ENCODE measurements at places on chromosomes 1 and 21. TPM values are rescaled to one million over a fixed set of nuclear protein-coding genes. Genes with fewer than 3 reads are reported as not detected.

DNA sequence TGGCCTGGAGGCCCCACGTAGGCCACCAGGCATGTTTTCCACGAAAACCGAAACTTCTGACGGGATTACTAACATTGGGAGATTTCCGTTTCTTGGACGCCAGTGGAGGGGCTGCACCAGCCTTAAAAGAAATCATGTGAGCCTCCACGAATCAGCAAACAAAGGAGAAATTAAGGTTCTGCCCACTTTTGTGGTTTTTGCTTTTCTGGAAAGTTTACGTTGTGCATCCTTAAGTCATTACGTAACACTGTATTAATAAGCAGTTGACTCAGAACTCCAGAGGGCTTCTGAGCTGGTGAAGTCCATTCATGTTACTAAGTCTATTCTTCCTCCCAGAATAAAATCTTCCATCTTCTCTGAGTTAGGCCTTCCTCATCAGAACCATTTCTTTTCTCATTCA lies 168.5 kb downstream of the PSMG1 start:
- no peaks in the 10 kb centered on the region for H3K36me3 ChIP-seq
- peaks cover 3% of the 10 kb centered on the region for H3K27me3 ChIP-seq
- H3K27ac ChIP-seq: no peak overlapping the region
- no peak overlapping the region for H3K4me3 ChIP-seq

GRCh38 chr21:41816583-41817165 lies 49.8 kb upstream of the RIPK4 start:
- H3K27me3 ChIP-seq: no peaks in the 10 kb centered on the region
- no peak overlapping the region for H3K4me3 ChIP-seq
- no peak overlapping the region for H3K27ac ChIP-seq
- peak; percentile 65 for DNase-seq
- H3K4me1 ChIP-seq: peaks cover 3% of the 10 kb centered on the region
- H3K36me3 ChIP-seq: no peaks in the 10 kb centered on the region

DNA sequence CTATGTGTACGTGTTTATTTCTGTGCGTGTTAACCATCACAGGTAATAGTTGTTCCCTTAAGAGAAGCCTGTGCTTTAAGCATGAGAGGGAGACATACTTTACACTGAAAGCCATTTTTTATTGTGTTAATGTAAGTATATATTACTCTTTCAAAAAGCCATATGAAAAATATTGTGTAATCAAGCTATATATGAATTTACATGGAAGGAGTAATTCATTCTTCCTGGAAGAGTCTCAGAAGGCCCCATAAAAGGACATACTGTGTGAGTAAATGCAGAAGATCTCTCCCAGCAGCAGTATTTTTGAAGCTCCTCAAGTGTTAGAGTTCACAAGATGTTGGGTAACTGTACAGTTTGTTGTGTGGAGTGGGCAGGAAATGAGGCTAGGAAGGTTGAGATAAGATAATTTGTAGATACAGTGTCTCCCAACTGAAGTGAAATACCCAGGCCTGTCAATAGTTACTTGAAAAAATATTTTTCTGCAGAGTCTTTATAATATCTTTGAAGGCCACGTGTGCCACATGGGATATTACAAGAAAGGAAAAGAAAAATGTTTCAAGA lies 138.3 kb downstream of the PTGER3 start:
- H3K36me3 ChIP-seq: no peaks in the 10 kb centered on the region
- no peak for DNase-seq
- H3K4me1 ChIP-seq: peaks cover 7% of the 10 kb centered on the region
- H3K27me3 ChIP-seq: no peaks in the 10 kb centered on the region
- peak overlapping the region; percentile 51 for H3K27ac ChIP-seq
- H3K4me3 ChIP-seq: no peak overlapping the region

GRCh38 chr1:168360151-168361021 lies 79.7 kb downstream of the TBX19 start:
- peaks cover 9% of the 10 kb centered on the region for H3K27me3 ChIP-seq
- no peak overlapping the region for H3K27ac ChIP-seq
- peaks cover 42% of the 10 kb centered on the region for H3K4me1 ChIP-seq
- peak; percentile 32 for DNase-seq
- no peak overlapping the region for H3K4me3 ChIP-seq

- peak; percentile 41 for DNase-seq
- H3K27ac ChIP-seq: peak overlapping the region; percentile 63
- peaks cover 26% of the 10 kb centered on the region for H3K4me1 ChIP-seq
- H3K36me3 ChIP-seq: peaks cover 27% of the 10 kb centered on the region
- H3K27me3 ChIP-seq: no peaks in the 10 kb centered on the region
- no peak overlapping the region for H3K4me3 ChIP-seq
Observed at GRCh38 chr1:243598433-243598832, 251.6 kb downstream of the AKT3 start.

DNA sequence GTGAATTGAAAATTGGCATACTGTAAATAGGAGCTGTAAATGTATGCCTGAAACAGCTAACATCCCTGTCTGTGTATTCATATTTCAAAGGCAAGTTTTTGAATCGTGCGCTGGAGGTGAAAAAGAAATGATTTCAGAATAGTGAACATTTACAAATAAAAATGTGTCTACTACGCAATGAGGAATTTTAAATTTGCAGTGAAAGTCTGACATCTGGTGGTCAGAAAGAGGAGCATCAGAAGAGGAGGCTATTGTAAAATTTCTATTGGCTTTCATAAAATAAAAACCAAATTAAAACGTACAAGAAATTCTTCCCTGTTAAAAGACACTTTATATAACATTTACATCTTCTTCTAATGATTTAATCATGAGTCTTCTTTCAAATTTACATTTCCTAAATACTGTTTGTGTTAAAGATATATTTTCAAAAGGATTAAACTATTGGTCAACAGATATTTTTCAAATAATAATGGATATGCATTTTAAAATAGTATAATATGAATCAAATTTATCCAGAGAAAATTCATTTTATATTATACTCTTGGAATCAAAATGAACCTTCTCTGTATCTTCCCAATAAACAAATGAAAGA lies 113.7 kb upstream of the RRP15 start:
- DNase-seq: no peak
- H3K27me3 ChIP-seq: peaks cover 19% of the 10 kb centered on the region
- H3K4me1 ChIP-seq: no peaks in the 10 kb centered on the region
- no peaks in the 10 kb centered on the region for H3K36me3 ChIP-seq

DNA sequence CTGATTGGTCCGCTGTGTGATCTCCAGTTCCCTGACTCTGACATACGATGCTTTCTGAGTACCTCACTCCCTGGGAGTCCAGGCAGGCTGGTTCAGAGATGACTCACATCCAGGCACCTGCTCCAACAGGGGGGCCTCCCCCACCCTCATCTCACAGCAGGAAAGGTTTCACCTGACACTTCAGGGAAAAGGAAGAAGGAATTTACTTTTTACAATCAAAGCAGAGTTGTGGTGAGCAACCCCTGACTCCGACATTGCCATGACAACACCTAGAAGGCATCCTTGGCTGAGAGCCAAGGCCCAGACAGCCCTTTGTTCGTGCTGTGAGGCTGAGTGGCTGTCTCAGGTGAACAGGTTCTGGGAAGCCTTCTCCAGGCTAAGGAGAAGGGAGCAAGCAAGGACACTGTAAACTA lies 164.6 kb upstream of the GJB5 start:
- no peak for DNase-seq
- no peak overlapping the region for H3K27ac ChIP-seq
- H3K36me3 ChIP-seq: no peaks in the 10 kb centered on the region
- H3K4me1 ChIP-seq: no peaks in the 10 kb centered on the region
- no peaks in the 10 kb centered on the region for H3K27me3 ChIP-seq

DNA sequence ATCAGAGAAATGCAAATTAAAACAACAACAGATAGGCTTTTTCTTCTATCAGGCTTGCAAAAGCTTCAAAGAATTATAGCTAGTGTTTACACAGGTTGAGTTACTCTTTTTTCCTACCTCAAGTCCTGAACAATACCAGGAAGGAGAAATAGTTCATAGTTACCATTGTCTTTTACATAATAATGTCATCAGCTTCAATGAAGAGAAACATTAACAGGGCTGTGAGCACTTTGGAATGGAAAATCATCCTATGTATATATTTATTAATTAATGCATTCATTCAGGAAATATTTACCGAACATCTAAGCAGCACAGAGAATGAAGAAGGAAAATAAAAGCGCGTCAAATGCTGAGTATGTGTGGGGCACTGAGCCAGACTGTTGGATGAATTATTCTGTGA lies 197.3 kb downstream of the ZBTB18 start:
- H3K27ac ChIP-seq: no peak overlapping the region
- H3K27me3 ChIP-seq: no peaks in the 10 kb centered on the region
- H3K4me3 ChIP-seq: no peak overlapping the region
- no peaks in the 10 kb centered on the region for H3K36me3 ChIP-seq

- no peaks in the 10 kb centered on the region for H3K36me3 ChIP-seq
- H3K27ac ChIP-seq: no peak overlapping the region
- H3K27me3 ChIP-seq: no peaks in the 10 kb centered on the region
- H3K4me1 ChIP-seq: no peaks in the 10 kb centered on the region
- no peak overlapping the region for H3K4me3 ChIP-seq
- DNase-seq: no peak
Observed at GRCh38 chr1:49060766-49061165, 284.1 kb upstream of the BEND5 start.

- peaks cover 11% of the 10 kb centered on the region for H3K4me1 ChIP-seq
- H3K27ac ChIP-seq: no peak overlapping the region
- H3K4me3 ChIP-seq: no peak overlapping the region
- DNase-seq: no peak
- H3K36me3 ChIP-seq: peaks cover 15% of the 10 kb centered on the region
Observed at GRCh38 chr1:145847827-145848226, 2.4 kb downstream of the NUDT17 start.

- peaks cover 42% of the 10 kb centered on the region for H3K4me1 ChIP-seq
- peaks cover 6% of the 10 kb centered on the region for H3K36me3 ChIP-seq
- no peak for DNase-seq
- H3K27me3 ChIP-seq: no peaks in the 10 kb centered on the region
- H3K4me3 ChIP-seq: no peak overlapping the region
Observed at GRCh38 chr1:12132078-12132477, 34.7 kb upstream of the TNFRSF1B start.

GRCh38 chr1:157410457-157410856 lies 141.9 kb downstream of the FCRL5 start:
- H3K27me3 ChIP-seq: peaks cover 2% of the 10 kb centered on the region
- no peaks in the 10 kb centered on the region for H3K36me3 ChIP-seq
- H3K27ac ChIP-seq: no peak overlapping the region
- DNase-seq: no peak
- no peak overlapping the region for H3K4me3 ChIP-seq

- H3K27me3 ChIP-seq: no peaks in the 10 kb centered on the region
- H3K4me1 ChIP-seq: peaks cover 23% of the 10 kb centered on the region
- H3K4me3 ChIP-seq: no peak overlapping the region
- H3K27ac ChIP-seq: no peak overlapping the region
Observed at GRCh38 chr1:174007851-174008250, 14.3 kb downstream of the RC3H1 start.

DNA sequence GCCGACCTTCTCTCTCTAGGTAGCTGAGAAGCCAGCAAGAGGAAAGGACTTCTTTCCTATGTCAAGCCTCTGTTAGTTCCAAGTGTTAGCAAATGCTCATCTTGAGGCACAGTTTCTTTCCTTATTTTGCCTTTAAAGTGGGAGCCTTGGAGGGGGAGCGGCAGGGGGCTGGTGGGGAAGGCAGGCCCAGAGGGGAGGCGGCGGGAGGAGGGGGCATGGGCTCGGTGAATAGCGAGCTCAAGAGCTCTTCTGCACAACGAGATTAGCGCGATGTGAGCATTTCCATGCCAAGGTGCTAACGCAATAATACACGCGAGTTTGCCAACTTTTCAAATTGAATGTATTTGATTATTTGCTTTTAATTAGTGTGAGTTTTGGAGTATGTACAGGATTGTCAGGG lies 372.6 kb downstream of the RPS6KC1 start:
- H3K36me3 ChIP-seq: no peaks in the 10 kb centered on the region
- no peak overlapping the region for H3K4me3 ChIP-seq
- H3K27ac ChIP-seq: no peak overlapping the region
- H3K4me1 ChIP-seq: no peaks in the 10 kb centered on the region

- H3K27me3 ChIP-seq: peaks cover 10% of the 10 kb centered on the region
- H3K36me3 ChIP-seq: no peaks in the 10 kb centered on the region
- no peak for DNase-seq
Observed at GRCh38 chr1:185971688-185972087, 237.5 kb downstream of the HMCN1 start.

- H3K4me3 ChIP-seq: no peak overlapping the region
- no peaks in the 10 kb centered on the region for H3K4me1 ChIP-seq
- H3K27ac ChIP-seq: no peak overlapping the region
- DNase-seq: no peak
Observed at GRCh38 chr1:108609483-108610049, 49.7 kb downstream of the EEIG2 start.

DNA sequence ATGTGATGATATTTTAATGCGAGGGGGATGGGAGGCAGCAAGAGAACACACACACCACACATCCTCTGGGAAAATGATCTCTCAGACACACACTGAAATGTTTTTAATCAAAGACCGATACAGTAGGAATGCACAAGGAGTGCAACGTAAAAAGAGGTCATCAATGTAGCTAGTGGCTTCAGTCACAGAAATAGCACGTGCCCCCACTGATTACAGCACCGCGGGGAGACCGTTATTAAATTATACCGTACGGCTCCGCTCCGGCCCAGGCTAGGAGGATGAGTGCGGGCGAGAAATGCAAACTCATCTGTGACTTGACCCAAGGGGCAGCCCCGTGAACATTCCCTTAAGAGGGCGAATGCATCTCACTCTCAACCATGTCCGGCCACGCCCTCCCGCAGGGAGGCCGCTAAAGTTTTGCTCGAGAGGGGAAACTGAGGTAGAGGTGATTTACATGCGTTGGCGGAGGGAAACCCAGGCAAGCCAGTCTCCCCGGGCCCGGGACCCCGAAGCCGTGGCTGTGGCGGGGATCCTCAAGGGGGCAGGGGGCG lies 552 bp downstream of the UBR4 start:
- H3K27me3 ChIP-seq: no peaks in the 10 kb centered on the region
- peak; percentile 45 for DNase-seq
- H3K27ac ChIP-seq: peak overlapping the region; percentile 97
- H3K4me3 ChIP-seq: peak overlapping the region; percentile 93
- H3K36me3 ChIP-seq: peaks cover 28% of the 10 kb centered on the region

DNA sequence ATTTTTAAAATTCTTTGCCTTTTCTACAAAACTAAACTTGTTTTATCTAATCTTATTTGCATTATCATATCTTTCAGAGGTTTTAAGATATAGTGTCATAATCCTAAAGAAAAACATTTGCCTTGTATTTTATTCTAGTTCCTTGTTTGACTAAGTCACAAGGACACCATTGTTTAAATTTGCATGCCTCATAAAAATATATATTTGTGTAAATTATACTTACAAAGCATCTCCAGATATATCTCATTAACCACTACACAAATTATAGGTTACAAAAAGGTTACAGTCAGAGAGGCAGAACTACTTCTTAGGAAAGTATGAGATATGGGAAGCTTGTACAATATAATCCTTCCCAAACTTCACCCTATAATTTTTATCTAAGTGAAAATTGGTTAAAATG lies 4.2 kb upstream of the RGS13 start:
- H3K27me3 ChIP-seq: peaks cover 5% of the 10 kb centered on the region
- DNase-seq: no peak
- no peaks in the 10 kb centered on the region for H3K4me1 ChIP-seq
- H3K27ac ChIP-seq: no peak overlapping the region
- no peak overlapping the region for H3K4me3 ChIP-seq

MARK1 gene
- total RNA-seq: not detected

DCDC2B gene
- total RNA-seq: 0.10 TPM

KRTAP7-1 gene
- total RNA-seq: not detected

PTGS2 gene
- not detected for total RNA-seq

TCHHL1 gene
- not detected for total RNA-seq

EPRS1 gene
- total RNA-seq: 135 TPM

DPH2 gene
- total RNA-seq: 30.0 TPM

MPL gene
- total RNA-seq: not detected

S100A8 gene
- total RNA-seq: not detected

RGS4 gene
- not detected for total RNA-seq

All from activated CD4-positive, alpha-beta T cell treated with anti-CD3 and anti-CD28 coated beads, Interleukin-2, amount 10 ng/mL, durations not matched to agents 7 days and 5 days (primary cell).